ENCODE measurements at places on chromosomes 6 and 20. TPM values are rescaled to one million over a fixed set of nuclear protein-coding genes. Genes with fewer than 3 reads are reported as not detected.

The TSHZ2 gene
- 6.2 TPM for total RNA-seq

- no peak for DNase-seq
These were observed 31.7 kb upstream of the ASXL1 start for GRCh38 chr20:32326504-32326845.

DNA sequence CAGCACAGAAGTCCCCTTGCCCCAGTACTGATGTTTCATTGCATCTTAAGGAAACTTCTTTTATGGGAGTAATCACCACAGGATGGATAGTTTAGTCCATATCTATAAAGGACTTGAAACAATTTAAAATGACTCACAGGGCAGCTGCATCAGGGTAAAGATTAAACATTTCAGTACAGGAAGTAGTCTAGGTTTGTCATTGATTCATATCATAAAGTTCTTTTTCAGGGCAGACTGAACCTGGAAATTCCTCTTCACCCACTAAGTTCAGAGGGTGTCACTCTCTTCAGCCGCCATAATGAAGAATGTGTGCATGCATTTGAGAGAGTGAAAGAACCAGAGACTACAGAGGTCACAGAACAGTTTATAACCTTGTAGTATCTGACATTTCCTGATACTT lies 296.3 kb upstream of the JAG1 start:
- no peak for DNase-seq

DNA sequence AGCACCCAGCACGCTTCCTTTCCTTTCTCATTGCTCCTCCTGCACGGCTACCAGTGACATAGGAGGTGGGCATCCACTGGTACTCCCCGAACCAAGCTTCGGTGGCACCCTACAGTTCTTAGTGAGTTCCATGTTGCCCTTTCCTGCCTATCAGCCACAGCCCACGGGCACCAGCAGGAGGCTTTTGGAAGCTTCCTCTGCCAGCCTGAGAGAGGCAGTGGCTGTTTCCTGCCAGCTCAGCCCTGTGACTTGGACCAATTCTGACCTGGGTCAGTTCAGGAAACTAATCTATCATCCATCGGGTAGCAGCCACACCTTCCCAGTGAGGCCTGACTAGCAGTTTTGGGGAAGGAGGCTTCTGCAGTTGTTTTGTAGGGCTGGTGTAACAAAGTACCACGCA lies 176.4 kb upstream of the UST start:
- no peak for DNase-seq

- no peak for DNase-seq
These were observed 17.5 kb downstream of the SPATS1 start for GRCh38 chr6:44359973-44360372.

DNA sequence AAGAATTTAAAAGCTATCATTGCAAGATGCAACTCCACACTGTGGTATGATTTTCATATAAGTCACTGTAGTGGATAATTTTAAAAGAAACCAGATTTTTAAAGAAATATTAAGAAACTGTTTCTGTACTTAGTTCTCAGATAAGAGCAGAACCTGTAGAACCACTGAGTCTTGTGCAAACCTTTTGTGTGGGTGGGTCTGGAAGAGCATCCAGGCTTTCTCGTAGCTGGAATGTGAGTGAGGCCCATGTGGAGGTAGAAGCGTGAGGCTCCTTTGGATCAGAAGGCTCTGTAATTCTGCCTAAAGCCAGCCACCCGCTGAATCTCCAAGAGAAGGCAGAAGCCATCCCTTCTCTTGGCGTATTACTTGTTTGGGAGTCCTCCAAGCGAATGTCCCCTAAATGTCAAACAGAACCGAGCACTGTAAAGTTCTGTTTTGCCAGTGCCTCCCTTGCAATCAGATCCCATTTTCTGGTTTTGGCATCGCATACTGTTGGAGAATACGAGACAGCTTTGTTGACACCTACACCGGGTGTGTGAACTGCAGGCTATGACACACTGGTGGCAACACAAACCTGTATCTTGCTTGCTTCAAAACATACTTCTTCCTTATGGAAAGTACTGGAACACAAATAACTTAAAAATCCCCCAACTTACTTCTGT lies 188.7 kb downstream of the FOXC1 start:
- no peak for DNase-seq

DNA sequence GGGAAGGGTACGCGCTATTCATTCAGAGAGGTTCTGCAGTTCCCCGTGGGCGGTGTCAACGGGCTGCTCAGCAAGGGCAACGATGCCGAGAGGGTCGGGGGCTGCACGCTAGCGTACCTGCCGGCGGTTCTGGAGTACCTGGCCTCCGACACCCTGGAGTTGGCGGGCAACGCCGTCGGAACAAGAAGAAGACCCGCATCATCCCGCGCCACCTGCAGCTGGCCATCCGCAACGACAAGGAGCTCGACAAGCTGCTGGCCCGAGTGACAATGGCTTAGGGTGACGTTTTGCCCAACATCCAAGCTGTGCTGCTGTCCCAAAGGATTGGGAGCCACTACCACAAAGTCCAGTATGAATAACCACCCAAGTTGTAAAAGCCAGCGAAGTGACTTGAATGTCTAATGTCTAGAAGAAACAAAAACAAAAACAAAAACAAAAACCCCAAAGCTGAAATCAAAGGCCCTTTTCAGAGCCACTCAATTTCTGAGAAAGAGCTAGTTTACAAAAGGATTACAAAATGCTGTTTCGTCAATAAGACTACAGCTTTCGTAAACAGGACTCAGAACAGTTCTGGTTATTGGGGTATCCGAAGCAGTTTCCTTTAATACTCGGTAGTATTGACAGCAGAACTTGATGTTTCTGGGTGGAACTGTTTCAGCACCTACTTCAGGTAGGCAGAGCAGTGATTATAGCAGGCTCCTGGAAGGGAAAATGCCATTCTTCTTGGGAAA lies 21.9 kb upstream of the SLC17A4 start:
- DNase-seq = no peak

- DNase-seq = no peak
These were observed 342.1 kb downstream of the PLCB1 start for GRCh38 chr20:8474027-8474668.

- DNase-seq = no peak
These were observed 134.4 kb downstream of the LRRC1 start for GRCh38 chr6:53929041-53929820.

DNA sequence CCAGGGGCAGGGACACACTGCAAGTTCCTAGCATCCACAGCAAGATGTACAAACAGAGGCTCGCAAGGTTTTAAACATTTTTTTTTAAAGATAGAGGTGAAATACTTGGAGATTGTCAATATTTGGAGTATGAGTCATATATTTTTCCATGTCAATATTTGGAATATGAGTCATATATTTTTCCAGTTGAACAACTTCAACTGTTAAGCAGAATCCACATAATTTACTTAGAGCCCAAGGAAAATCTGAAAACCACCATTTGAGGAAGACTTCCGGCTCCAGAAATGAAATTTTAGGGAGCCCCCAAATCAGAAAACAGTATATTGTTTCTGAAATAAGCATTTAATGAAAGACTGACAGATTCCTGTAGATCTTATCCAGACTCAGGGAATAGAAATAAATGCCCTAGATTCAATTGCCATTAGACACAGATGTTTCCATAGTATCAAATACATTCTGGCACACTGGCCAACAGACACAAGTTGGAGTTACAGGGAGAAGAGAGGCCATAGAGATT lies 51.6 kb upstream of the FAM184A start:
- no peak for DNase-seq

The TTI1 gene
- total RNA-seq = 11.4 TPM

DNA sequence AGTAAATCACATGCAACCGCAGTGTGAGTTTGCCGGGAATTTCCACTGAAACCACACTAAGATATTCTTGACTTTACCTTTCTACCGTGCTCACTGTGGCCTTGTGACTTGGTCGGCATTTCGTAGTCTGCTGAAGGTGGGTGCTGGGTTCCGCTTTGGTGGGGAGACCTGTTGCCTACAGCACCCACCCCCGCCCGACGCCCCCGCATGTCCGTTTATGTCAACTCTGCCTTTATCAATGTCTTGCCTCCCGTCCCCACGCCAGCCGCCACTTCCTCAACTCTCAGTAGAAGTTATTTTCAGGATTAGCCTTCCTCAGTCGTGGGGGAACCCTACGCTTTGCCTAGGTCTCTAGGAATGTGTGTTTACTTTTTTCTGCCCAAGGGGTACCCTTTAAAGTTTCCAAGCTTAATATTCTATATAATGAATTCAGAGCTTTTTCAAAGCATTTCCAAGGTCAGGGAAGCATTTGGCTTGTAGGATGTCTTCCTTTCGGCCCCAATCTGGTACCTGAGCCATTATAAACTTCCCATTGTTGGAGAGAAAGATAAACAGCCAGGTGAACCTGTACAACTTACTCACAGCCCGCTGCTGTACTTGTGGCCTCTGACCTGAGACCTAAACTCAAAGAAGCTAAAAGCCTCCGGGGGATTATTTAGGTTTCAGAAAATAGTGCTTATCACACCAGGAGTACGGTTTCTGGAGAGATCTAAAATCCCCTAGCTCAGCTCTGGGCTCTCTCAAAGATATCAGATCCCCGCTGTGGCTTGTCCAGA lies 54.2 kb downstream of the TBC1D7 start:
- no peak for DNase-seq

The SIRPD gene
- total RNA-seq = 0.23 TPM

GRCh38 chr6:62492192-62492822 lies 206.3 kb upstream of the KHDRBS2 start:
- DNase-seq = no peak

DNA sequence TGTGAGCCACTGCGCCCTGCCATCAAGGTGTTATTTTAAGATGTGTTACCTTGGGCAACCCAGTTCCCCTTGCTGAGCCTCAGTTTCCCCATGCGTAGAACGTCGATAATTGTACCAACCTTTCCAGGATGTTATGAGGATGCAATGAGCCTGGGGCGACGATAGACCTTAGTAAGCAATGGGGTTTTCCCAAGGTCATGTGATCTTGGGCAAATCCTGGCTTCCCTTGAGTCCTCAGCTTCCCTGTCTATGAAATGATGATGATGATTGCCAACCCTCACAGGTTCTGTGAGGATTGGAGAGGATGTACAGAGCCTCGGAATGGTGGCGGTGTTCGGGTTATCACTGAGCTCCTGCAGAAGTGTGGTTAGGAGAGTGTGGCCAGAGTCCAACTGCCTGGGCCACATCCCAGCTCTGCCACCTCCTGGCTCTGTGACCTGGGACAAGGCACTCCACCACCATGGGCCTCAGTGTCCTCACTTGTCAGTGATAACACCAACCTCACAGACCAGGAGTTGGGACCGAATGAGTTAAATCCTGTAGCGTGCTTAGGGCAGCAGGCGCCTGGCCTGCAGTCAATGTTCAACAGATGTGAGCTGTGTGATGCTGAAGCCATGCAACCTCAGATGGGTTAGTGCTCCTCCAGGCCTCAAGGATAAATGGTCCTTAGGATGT lies 23.4 kb downstream of the SIRPA start:
- peak; percentile 23 for DNase-seq

GRCh38 chr20:35284992-35285805 lies 627 bp upstream of the EIF6 start:
- no peak for DNase-seq

The C4B gene
- 74.6 TPM for total RNA-seq

GRCh38 chr20:46774943-46775560 lies 65.6 kb downstream of the SLC2A10 start:
- DNase-seq = no peak

- no peak for DNase-seq
These were observed 94.7 kb downstream of the HUS1B start for GRCh38 chr6:562052-562676.

DNA sequence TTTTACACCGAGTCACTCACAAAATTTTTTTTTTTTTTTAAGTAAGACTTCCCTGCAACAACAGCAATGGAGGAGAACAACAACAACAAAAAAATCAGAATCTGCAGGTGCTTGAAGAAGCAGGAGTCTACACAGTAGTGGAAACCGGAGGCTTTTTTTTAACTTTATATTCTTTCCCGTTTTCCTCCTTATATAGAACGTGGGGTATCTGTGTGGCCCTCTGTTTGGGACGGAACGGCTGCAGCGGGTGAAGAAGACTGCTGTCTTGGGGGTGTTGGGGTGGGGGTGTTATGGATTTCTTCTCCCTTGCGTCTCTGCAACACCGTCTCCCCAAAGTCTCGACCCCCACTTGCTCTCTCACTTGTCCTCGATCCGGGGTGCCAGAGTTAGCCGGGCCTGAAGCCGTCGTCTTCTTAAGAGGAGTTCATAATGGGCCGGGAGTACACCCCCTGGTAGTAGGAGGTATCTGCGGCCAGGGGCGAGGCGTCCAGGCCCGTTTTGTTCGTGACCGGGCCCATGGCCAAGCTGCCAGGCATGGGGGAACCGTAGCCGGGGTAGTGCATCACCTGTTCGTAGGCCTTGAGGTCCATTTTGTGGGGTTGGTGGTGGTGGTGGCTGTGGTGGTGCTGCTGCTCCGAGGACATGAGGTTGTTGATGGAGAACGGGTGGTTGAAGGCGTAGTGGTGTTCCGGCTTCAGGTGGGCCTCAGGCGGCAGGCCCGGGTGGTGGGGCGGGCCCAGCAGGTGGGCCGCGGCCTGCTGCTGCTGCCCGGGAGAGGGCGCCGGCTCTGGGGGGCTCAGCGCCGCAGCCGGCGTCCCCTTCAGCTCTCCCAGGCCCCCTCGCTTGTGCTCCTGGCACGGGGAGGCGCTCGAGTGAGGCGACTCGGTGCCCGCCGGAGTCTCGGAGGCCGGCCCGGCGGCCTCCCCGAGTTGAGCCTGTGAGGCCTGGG lies 2.7 kb downstream of the FOXA2 start:
- no peak for DNase-seq

GRCh38 chr6:146312608-146313007 lies 231.0 kb upstream of the RAB32 start:
- no peak for DNase-seq

- no peak for DNase-seq
These were observed 181.7 kb downstream of the WDR27 start for GRCh38 chr6:169520104-169520503.

The PTK6 gene
- total RNA-seq = not detected

DNA sequence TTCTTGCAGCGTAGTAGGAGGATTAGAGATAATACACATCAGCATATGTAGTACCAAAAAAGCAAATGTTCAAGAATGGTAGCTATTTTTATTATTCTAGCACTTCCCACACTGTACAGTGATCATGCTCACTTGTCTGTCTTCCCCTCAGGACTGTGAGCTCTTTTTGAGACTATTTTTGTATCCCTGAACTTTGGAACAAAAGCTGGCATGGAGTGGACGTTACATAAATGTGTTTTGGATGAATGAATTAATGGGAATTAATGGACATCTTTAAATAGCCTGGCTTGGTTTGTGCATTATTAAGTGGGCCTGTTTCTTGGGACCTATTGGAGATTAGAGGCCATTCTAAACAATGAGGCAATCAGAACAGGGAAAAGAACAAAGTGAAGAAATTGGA lies 243.7 kb downstream of the CD83 start:
- no peak for DNase-seq

The FAM50B gene
- total RNA-seq = 19.1 TPM

GRCh38 chr6:14060971-14061370 lies 56.6 kb upstream of the CD83 start:
- no peak for DNase-seq
